ENCODE measurements at places on chromosomes 2 and 18. TPM values are rescaled to one million over a fixed set of nuclear protein-coding genes. Genes with fewer than 3 reads are reported as not detected.

DNA sequence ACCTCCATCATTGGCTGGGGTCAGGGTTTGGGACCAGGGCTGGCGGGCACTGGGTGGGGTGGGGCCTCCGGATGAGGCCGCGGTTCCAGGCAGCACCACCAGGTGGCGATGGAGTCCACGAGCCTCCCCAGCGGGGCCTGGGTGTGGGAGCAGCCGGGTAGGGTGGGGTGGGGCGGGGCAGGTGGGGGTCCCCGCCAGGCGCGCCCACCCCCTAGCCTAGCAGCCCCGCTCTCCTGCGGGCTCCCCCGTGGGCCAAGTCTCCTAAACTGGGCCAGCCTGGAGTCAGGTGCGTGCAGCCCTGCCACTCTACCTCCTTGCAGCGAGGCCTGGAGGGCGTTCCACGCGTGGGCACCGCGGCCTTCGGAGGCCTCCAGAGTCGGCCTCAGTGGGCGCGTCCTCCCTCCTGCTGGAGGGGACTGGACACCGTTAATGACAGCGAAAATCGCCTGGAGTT, 187.5 kb downstream of the TWIST2 start:
- peak; percentile 76 for DNase-seq

DNA sequence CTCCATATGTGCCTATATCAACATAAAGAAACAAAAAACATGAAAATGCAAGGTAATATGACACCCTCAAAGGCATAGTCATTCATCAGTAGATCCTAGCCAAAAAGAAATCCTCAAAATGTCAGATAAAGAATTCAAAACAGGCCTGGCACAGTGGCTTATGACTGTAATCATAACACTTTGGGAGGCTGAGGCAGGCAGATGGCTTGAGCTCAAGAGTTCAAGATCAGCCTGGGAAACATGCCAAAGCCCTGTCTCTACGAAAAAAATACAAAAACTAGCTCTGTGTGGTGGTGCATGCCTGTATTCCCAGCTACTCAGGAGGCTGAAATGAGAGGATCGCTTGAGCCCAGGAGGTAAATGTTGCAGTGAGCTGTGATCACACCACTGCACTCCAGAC, 284.6 kb upstream of the KLHL29 start:
- no peak for DNase-seq

Gene ALPG
- total RNA-seq, result 2.4 TPM

DNA sequence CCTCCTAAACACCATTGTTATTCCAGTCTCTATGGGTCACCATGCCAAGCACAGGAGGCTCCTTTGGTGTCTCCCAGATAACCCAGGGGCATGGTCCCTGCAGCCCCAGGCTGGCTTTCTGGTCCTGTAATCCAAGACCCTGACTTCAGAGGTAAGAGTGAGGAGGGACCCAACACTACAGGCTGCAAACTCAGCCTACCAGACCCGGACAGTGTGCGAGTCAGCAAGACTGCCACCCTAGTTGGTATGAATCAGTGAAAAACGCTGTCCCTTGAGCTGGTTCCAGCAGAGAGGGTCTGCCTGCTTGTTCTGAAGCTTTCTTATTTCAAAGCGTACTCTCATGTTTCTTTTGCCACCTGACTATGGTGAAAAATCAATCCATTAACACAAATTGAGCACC, 47.6 kb upstream of the ZFP36L2 start:
- no peak for DNase-seq

Gene FN1
- 28.6 TPM for total RNA-seq

Gene BMP10
- total RNA-seq, result not detected

GRCh38 chr2:10935366-10935918, 23.7 kb downstream of the KCNF1 start:
- DNase-seq, result no peak

All from glutamatergic neuron (in vitro differentiated cells).